ENCODE measurements at places on chromosomes 16 and 17.

- DNase-seq, result no peak
Observed at GRCh38 chr16:2487903-2488531, 13.1 kb downstream of the TBC1D24 start.

GRCh38 chr16:66273644-66274334 lies 92.7 kb upstream of the CDH5 start:
- DNase-seq, result no peak

GRCh38 chr16:5838071-5838470 lies 740.5 kb upstream of the EEF2KMT start:
- DNase-seq, result no peak

DNA sequence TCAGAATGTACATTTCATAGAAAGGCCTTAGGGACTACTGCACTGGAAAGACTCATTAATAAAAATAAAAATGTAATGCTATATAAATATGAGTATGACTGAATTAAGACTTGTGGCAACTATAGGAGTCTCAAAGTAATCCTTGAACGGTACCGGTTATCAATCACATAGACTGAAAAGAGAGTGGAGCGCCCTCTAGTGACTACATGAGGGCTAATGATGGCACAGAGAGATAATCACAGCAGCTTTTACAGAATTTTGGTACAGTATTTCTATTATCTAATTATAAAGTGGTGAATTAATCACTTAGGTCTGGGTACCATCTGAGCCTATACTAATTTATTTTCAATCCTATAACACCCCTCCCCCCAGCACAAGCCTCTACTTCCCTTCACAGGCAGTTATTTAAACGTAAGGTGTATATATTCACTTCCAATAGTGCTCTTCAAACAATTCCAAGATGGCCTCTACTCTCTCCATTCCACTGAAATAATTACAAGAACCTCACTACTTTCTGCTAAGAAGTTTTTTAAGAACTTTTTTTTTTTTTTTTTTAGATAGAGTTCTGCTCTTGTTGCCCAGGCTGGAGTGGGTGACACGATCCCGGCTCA lies 40.7 kb upstream of the ANKFY1 start:
- no peak for DNase-seq

DNA sequence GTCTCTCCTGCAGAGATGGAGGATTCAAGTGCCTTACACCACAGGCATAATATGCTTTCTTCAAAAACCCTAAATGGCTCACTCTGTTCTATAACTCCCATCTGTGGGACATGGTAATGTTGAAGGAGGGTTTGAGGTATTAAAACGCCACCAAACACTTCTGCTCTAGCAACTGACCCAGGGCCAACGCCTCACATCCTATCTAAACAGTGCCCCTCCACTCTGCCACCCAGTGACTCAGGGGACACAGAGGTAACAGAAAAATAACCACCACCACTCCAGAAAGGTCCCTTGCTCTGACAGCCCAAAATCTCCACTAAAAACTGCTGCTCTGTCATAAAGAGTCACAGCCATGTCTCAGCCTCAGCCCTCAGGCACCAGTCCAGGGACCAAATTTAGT lies 17.7 kb downstream of the NPRL3 start:
- no peak for DNase-seq

DNA sequence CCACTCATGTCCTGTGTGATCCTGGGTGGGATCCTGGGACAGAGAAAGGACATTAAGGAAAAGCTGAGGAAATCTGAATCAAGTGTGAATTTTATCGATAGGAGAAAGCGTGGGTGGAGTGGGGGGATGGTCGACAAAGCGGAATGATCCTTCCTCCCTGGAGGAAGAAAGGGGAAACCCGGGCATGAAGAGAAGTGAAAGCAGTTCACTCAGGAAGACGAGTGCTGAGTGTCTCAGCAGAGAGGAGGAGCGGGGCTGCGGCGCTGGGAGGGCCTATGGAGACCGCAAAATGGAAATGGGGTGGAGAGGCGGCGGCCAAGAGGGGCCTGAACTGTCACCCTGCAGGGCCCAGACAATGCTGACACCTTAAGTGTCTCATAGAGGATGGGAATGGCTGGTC lies 8.7 kb downstream of the ZDHHC7 start:
- no peak for DNase-seq

DNA sequence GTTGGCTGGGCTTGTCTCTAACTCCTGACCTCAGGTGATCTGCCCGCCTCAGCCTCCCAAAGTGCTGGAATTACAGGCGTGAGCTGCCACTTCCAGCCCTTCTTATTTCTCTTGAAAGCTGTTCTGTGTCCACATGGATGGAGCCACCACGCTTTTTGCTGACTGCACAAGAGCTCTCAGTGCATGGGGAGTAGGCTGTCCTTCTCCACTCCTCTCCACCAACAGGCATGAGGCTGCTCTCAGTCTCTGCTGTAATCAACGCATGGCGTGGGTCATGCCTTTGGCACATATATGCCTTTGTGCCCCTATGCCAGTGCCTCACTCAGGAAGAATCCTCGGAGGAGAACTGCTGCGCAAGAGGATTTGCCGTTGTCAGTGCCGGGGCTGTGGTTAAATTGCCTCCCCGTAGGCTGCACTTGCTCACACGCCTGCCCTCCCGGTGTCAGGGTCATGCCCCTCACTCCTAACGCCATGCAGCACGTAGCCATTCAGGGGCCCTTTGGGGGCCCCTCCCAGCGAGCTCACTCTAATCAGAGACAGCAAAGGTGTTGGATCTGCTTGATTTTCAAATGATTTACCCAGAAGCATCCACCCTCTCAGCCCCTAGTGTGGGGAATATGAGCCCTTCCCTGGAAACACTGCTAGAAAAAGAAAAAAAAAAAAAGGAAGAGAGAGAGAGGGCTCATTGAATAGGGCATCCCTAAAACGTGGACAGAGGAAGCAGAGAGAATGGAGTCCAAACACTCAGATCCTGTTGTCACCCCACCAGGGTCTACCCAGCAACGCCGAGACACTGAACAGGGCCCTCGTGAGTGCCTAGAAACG lies 47.5 kb upstream of the ZCCHC14 start:
- no peak for DNase-seq
